ENCODE measurements at places on chromosomes 11 and 22. TPM values are rescaled to one million over a fixed set of nuclear protein-coding genes. Genes with fewer than 3 reads are reported as not detected.

SYCE3 gene
- total RNA-seq: not detected

DNA sequence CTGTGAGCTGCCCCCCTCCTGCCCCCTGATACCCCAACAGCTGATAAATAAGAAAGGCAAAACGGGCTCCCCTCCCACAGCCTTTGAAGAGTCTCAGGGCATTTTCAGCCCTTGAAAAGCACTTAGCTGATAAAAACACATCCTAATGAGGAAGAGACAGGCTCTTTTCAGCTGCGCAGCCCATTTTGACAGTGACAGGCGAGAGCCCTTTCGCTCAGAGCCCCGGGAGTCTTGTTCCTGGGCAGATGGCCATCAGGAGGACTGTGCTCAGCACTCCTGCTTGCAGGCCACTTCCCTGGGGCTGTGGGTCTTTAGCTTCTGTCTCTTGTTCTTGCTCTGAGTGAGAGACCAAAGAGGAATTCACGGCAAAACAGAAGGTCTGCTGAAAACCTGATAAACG is 757.2 kb downstream of the BRD1 start:
- no peaks in the 10 kb centered on the region for H3K4me1 ChIP-seq
- no peak overlapping the region for H3K27ac ChIP-seq
- no peak for DNase-seq
- no peaks in the 10 kb centered on the region for H3K27me3 ChIP-seq
- no peak overlapping the region for H3K4me3 ChIP-seq

DNA sequence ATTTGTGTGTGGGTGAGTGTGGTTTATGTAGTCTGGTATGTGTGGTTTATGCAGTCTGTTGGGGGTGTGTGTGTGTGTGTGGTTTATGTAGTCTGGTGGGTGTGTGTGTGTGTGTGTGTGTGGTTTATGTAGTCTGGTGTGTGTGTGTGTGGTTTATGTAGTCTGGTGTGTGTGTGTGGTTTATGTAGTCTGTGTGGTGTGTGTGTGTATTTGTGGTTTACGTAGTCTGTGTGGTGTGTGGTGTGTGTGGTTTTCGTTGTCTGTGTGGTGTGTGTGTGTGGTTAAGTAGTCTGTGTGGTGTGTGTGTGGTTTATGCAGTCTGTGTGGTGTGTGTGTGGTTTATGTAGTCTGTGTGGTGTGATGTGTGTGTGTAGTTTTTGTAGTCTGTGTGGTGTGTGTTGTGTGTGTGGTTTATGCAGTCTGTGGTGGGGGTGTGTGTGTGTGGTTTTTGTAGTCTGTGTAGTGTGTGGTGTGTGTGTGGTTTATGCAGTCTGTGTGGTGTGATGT is 26.2 kb upstream of the PARVG start:
- H3K4me1 ChIP-seq: no peaks in the 10 kb centered on the region
- DNase-seq: no peak
- no peak overlapping the region for H3K27ac ChIP-seq
- no peak overlapping the region for H3K4me3 ChIP-seq
- H3K27me3 ChIP-seq: no peaks in the 10 kb centered on the region

CYTH4 gene
- total RNA-seq: 106 TPM

GRCh38 chr22:30208631-30209603 is 37.6 kb downstream of the LIF start:
- H3K27ac ChIP-seq: no peak overlapping the region
- H3K27me3 ChIP-seq: no peaks in the 10 kb centered on the region
- no peak for DNase-seq
- no peak overlapping the region for H3K4me3 ChIP-seq

GRCh38 chr11:70536051-70536877 is 137.9 kb downstream of the CTTN start:
- no peaks in the 10 kb centered on the region for H3K36me3 ChIP-seq
- DNase-seq: no peak
- no peaks in the 10 kb centered on the region for H3K27me3 ChIP-seq
- no peak overlapping the region for H3K27ac ChIP-seq

TMEM121B gene
- total RNA-seq: 0.05 TPM

PPP1CA gene
- total RNA-seq: 331 TPM

- H3K4me3 ChIP-seq: no peak overlapping the region
- peak overlapping the region; percentile 64 for H3K27ac ChIP-seq
- peak; percentile 71 for DNase-seq
- no peaks in the 10 kb centered on the region for H3K27me3 ChIP-seq
Observed at GRCh38 chr22:24134090-24134846, 47.0 kb upstream of the SUSD2 start.

GRCh38 chr11:122664188-122664587 is 8.7 kb downstream of the UBASH3B start:
- peaks cover 9% of the 10 kb centered on the region for H3K36me3 ChIP-seq
- peaks cover 30% of the 10 kb centered on the region for H3K4me1 ChIP-seq
- H3K27me3 ChIP-seq: peaks cover 8% of the 10 kb centered on the region
- no peak overlapping the region for H3K27ac ChIP-seq
- DNase-seq: no peak

DDIAS gene
- 14.8 TPM for total RNA-seq

DNA sequence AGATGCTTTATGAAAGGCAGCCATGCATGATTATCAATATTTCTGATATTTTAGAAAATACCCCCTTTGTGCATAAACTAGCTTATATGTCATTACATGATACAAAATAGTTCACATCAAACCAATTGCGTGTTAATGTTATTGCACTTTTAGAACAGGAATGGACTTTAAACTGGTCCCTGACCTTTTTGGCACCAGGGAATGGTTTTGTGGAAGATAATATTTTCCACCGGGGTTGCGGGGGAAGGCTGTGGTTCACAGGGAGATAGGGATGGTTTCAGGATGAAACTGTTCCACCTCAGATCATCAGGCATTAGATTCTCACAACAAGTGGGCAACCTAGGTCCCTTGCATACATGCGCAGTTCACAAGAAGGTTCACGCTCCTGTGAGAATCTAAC is 16.5 kb upstream of the LGR4 start:
- no peaks in the 10 kb centered on the region for H3K27me3 ChIP-seq
- DNase-seq: no peak
- no peak overlapping the region for H3K27ac ChIP-seq
- no peaks in the 10 kb centered on the region for H3K4me1 ChIP-seq
- no peak overlapping the region for H3K4me3 ChIP-seq

DNA sequence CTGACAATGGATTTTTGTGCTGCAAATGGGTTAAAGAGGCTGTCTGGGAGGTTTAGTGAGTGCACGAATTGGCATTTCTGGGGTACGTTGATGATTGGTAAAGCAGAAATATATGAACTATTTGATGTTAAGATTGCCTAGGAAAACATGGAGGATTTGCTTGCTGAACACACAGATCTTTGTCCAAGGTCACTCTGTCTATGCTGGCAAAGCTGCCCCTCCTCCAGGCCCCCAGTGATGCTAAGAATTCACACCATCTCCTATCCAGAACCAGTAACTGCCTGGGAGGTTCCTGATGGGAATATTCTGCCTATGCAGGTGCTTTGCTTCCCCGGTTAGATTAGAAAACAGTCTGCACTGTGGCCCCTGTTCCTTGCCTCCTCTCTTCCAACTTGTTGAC is 5.8 kb downstream of the MTNR1B start:
- no peak overlapping the region for H3K4me3 ChIP-seq
- no peaks in the 10 kb centered on the region for H3K4me1 ChIP-seq
- no peak overlapping the region for H3K27ac ChIP-seq
- no peak for DNase-seq

DNA sequence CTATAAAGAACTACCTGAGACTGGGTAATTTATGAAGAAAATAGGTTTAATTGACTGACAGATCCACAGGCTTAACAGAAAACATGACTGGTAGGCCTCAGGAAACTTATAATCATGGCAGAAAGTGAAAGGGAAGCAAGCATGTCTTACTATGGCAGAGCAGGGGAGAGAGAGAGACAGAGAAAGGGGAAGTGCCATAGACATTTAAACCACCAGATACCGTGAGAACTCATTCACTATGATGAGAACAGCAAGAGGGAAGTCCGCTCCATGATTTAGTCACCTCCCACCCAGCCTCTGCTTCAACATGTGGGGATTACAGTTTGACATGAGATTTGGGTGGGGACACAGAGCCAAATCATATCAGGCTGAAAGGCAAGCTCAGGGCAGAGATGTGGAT is 327.1 kb upstream of the DDI1 start:
- no peak for DNase-seq
- no peaks in the 10 kb centered on the region for H3K36me3 ChIP-seq
- H3K4me1 ChIP-seq: no peaks in the 10 kb centered on the region
- no peak overlapping the region for H3K4me3 ChIP-seq
- no peaks in the 10 kb centered on the region for H3K27me3 ChIP-seq

DAGLA gene
- total RNA-seq: 0.44 TPM

VWA5A gene
- 6.8 TPM for total RNA-seq

GRCh38 chr22:45166932-45167331 is 3.2 kb downstream of the NUP50 start:
- peak overlapping the region; percentile 34 for H3K27ac ChIP-seq
- H3K36me3 ChIP-seq: peaks cover 58% of the 10 kb centered on the region
- peaks cover 66% of the 10 kb centered on the region for H3K4me1 ChIP-seq
- no peak for DNase-seq
- H3K27me3 ChIP-seq: no peaks in the 10 kb centered on the region

DBX1 gene
- total RNA-seq: not detected

DNA sequence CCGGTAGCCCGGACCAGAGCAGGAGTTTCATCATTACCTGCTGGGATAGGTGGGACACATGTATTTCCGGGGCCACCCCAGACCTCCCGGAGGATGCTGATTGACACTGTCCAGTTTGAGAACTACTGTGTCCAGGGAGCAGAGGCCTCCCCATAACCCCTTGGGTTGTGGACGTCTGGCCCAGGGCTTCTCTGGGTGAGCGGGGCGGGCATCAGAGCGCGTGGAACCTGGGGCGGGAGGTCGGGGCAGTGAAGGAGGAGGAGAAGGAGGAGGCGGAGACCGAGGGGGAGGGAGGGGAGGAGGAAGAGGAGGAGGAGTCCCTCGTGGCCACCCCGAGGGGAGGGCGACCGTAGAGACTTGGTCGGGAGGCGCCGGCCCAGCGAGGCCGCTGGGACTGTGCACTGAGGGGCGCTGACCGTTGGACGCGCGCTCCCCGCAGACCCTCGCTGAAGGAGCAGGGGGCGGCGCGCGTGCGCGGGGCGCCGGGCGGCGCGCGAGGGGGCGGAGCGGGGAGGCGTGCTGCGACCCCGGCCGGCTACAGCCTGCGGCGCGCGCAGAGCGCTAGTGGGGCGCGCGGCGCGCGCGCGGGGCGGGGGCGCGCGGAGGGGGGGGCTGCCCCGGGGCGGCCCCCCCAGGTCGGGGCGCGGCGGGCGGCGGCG is at the start of gene GRK3:
TSS of gene GRK3 (plus strand) at position 356 of the 659 bp plus-strand sequence. CDS start 366 bp downstream, outside the sequence.
- H3K27ac ChIP-seq: peak within 1 kb of the TSS; percentile 91
- H3K4me3 ChIP-seq: peak within 1 kb of the TSS; percentile 96
- H3K27me3 ChIP-seq: peaks cover 4% of the 10 kb centered on the region
- peak; percentile 80 for DNase-seq
- peaks cover 59% of the 10 kb centered on the region for H3K4me1 ChIP-seq

DNA sequence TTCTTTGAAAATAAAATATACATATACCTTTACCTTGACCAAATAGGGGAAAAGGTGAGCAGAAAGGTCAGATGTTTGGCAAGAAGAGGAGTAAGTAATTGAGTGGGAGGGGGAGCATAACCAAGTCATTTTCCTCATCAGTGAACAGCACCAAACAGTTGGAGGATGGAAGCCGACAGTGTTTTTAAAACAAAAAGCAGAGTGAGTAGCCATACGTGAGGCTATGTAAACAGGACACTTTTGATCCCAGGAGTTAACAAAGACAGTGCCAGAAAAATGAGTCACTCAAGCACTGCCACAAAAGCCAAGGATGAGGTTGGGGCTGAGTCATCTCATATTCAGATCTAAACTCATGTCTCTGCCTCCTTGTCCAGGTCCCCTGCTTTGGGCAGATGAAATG is 734.7 kb downstream of the KCNA4 start:
- H3K4me3 ChIP-seq: no peak overlapping the region
- H3K36me3 ChIP-seq: no peaks in the 10 kb centered on the region
- DNase-seq: no peak
- no peaks in the 10 kb centered on the region for H3K27me3 ChIP-seq

DNA sequence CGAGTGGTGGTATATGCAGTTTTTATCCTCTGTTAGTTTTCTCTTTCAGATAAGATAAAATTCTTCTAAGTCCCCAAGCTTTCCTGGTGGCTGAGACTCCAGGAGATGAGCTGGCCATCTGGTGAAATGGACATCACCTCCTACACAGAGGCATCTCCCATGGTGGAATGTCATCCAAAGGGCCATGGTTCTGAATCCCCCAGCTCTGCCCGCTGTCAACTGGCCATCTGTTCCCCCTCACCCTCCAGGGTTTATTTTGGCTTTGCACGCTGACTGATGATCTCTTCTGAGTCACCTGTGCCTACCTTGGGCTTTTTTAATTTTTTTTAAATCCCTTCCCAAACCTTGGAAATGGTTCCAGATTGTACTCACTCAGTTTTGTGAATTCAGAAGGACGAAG is 142.2 kb downstream of the HIPK3 start:
- no peak overlapping the region for H3K4me3 ChIP-seq
- H3K4me1 ChIP-seq: no peaks in the 10 kb centered on the region
- H3K27me3 ChIP-seq: peaks cover 3% of the 10 kb centered on the region
- no peak for DNase-seq
- no peak overlapping the region for H3K27ac ChIP-seq

DNA sequence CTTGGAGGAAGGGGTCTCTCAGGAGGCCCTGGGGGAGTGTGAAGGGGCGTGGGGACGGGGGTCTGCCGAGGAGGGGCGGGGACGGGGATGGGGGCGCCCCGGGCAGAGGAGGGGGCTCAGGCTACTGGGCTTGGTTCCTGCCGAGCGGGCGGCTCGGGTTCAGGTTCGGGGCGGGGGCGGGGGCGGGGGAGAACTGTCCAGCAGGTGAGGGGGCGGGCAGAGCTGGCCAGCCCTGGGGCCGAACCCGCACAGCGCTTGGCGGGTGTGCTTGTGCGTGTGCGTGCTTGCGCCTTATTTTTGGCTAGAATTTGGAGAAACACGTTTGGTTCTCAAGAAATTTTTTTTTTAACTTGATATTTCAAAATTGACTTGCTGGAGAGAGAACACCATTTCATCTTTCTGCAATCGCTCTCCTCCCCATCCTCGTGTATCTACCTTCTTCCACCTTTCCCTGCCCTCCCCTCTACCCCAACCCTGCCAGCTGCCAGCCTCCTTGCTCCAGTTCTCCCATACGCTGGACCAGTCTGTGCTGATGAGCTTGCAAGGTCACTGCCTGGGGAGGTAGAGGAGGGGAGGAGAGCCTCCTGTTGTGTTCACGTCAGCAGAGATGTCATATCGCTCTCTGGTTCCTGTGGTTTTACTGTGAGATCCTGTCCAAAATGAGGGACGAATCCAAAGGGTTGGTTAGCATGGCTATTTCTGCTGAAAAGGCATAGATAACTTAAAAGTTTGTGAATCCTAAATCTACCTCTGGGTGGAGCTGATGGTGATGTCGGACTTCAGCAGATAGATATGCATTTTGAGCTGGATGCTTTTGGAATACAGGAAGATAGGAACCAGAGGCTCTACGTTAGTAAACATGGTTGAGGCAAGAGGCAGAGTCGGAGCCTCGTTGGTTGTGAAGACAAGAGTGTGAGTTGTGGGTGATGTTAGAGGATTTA is 668 bp downstream of the MADD start:
- H3K27me3 ChIP-seq: no peaks in the 10 kb centered on the region
- H3K4me1 ChIP-seq: peaks cover 58% of the 10 kb centered on the region
- H3K27ac ChIP-seq: peak overlapping the region; percentile 84
- peak; percentile 43 for DNase-seq
